GM19239 (cell line): ENCODE measurements at places on chromosomes 1 and 21.

DNA sequence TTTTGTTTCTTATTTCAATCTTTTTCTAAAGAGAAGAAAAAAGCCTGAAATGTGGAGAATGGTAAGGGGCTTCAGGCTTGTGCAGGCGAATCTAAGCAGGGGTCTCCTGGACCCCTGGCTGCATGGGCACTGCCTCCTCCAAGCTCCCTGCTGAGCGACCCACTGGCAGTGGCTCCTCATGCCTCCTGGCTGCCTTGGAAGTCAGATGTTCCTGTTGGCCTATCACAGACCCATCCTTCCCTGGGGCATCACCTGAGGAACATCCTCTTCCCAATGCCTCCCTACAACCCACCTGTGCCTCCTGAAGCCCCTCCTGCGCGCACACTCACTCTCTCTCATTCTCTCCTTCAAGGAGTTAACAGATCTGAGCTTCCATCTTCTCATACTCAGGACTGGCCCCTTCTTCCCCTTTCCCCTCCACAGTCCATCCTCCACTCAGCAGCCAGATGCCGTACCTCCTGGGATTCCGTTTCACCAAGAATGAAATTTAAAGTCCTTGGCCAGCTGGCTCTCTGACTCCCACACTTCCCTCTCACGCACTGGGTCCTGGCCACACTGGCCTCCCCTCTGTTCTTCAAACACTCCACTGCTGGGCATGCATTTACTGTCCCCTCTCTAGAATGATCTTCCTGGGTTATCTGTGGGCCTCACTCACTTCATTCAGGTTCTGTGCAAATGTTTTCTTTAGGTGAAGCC, 41.7 kb downstream of the AZIN2 start:
- no peak for DNase-seq

DNA sequence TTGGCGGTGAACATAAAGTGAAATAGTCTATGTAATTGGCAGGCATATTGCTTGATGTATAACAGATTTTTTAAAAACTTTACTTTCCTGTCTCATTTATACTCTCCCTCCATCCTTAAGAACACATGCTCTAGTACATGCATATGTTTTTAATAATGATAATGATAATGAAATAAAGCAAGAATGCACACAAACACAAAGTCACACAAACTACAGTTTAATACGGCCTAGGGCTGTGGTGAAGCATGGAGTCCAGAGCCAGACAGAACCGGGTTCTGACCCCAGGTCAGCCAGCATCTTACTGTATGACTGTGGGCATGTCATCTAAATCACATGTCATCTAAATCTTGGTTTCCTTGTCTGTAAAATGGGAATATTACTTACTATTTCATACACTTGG, 324.9 kb upstream of the NFIA start:
- no peak for DNase-seq

- DNase-seq = peak; percentile 94
Observed at GRCh38 chr1:6393400-6394187, at the start of gene ACOT7. Gene ACOT7 (minus strand): TSS chr1:6393767. CDS start chr1:6393399, 368 bp downstream.

GRCh38 chr1:61561666-61562065, 163.3 kb downstream of the TM2D1 start:
- DNase-seq = no peak

GRCh38 chr21:45801989-45802388, 158.5 kb downstream of the PCBP3 start:
- DNase-seq = no peak
